ENCODE measurements at places on chromosomes 1 and 21.

GRCh38 chr1:196732526-196732925, 42.1 kb upstream of the CFHR3 start:
- no peaks in the 10 kb centered on the region for H3K27me3 ChIP-seq
- no peak overlapping the region for H3K4me3 ChIP-seq
- no peak for DNase-seq
- peaks cover 4% of the 10 kb centered on the region for H3K36me3 ChIP-seq

GRCh38 chr1:61568460-61569302, 156.3 kb downstream of the TM2D1 start:
- no peak overlapping the region for H3K27ac ChIP-seq
- peaks cover 18% of the 10 kb centered on the region for H3K27me3 ChIP-seq
- no peaks in the 10 kb centered on the region for H3K4me1 ChIP-seq
- no peak for DNase-seq
- H3K4me3 ChIP-seq = no peak overlapping the region
- H3K36me3 ChIP-seq = no peaks in the 10 kb centered on the region

GRCh38 chr21:15400905-15401304, 328.9 kb upstream of the USP25 start:
- no peak for DNase-seq
- no peak overlapping the region for H3K27ac ChIP-seq
- no peaks in the 10 kb centered on the region for H3K36me3 ChIP-seq
- no peaks in the 10 kb centered on the region for H3K27me3 ChIP-seq
- H3K4me3 ChIP-seq = no peak overlapping the region
- H3K4me1 ChIP-seq = no peaks in the 10 kb centered on the region

DNA sequence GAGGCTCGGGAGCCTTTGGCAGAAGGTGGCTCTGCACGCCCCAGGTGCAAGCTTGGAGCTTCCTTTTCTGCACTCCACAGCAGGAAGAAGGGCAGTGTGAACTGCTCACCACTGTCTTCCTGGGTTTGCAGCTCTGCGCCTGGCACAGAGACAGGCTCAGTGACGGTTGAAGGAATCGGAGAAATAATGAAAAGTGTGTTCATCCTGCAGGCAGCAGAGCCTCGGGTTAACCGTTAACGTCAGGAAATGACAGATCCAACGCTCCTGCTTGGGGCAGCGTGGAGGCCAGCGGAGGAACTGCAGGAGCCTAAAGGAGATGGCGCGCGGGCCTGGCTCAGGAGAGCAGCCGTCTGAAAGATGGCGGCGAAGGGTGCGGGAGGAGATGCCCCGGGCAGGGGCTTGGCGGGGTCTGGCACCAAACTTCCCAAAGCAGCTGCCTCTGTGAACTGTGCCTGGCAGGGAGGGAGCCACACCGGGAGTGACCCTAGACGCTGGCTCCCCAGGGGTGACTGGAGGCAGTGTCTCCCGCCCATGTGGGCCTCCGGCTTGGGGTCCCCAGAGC, 10.9 kb upstream of the SAMD11 start:
- no peak overlapping the region for H3K4me3 ChIP-seq
- peaks cover 13% of the 10 kb centered on the region for H3K4me1 ChIP-seq
- H3K36me3 ChIP-seq = peaks cover 1% of the 10 kb centered on the region
- DNase-seq = no peak
- H3K27ac ChIP-seq = no peak overlapping the region

DNA sequence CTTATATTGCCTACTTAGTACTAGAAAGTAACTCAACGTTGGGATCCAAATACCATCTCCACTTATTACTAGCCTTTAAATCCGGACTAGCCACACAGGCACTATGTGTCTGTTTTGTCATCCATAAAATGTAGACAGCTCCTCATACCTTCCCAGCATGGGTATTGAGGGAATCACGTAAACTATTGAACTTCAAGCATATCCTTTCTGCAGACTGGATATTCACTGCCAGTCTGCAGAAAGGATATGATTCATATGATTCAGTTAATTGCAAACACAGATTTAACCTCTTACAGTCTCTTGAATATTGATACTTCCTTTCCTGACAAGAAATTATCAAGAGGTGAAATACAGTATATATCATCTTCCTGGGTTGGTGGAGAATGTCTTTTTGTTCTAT, 186.0 kb downstream of the LEPR start:
- H3K4me1 ChIP-seq = no peaks in the 10 kb centered on the region
- no peak for DNase-seq
- no peaks in the 10 kb centered on the region for H3K27me3 ChIP-seq
- no peak overlapping the region for H3K4me3 ChIP-seq
- no peak overlapping the region for H3K27ac ChIP-seq
- H3K36me3 ChIP-seq = no peaks in the 10 kb centered on the region

DNA sequence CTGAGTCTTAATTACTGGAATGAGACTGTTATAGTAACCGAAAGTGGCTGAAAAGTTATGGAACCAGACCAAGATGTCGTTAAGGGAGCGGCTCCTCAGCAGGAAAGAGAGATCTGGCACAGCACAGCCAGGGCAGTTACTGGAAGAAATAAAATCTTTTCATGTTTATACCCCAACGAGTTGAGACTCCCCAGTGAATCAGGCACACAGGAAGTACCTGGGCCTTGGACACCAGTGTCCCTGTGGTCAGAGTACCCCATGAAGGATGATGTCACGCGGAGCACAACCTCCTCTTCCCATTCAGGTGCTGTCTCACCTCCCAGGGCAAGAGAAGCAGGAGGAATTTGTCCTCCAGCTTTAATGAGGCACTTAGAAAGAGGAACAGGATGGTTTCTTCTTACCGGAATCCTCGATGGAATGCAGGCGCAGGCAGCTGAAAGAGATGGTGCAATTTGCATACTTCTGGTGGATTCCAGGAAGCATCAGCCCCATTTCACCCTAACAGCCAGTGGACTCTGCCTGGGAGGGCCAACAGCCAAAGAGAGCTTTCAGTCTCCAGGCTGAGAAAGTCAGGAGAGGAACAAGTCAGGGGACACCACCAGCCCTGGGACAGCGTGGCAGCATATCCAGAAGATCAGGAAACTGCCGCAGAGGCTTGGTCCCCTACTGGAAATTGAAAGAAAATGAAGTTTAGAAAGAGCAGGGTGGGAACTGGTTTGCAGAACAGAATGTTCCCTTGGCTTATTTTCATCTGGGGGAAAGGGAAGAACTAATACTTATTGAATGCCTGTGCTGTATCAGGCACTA, 35.9 kb upstream of the CTTNBP2NL start:
- no peaks in the 10 kb centered on the region for H3K4me1 ChIP-seq
- H3K27me3 ChIP-seq = peaks cover 69% of the 10 kb centered on the region
- no peaks in the 10 kb centered on the region for H3K36me3 ChIP-seq
- H3K27ac ChIP-seq = no peak overlapping the region

DNA sequence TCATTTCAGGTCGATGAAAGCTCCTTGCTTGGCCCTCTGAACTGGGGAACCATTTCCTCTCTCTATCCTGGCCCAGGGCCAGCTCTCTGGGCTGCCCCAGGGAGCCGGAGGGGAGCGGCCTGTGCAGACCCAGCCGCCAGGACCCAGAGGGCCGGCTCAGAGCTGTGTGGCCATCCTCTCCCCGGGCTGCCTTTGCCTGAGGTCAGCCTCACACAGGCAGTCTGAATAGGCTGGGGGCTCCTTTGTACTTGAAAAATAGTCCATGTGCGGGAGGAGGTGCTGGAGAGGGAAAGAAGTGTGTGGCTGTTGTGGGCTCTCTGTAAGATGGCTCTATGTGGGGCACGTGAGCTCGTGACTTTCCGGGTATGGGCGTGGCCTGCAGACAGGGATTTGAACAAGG, 275.1 kb upstream of the VAMP3 start:
- H3K4me3 ChIP-seq = no peak overlapping the region

GRCh38 chr1:30317921-30318320, 405.5 kb downstream of the MATN1 start:
- H3K27ac ChIP-seq = no peak overlapping the region
- H3K4me3 ChIP-seq = no peak overlapping the region
- peaks cover 73% of the 10 kb centered on the region for H3K27me3 ChIP-seq
- no peaks in the 10 kb centered on the region for H3K36me3 ChIP-seq
- DNase-seq = no peak

DNA sequence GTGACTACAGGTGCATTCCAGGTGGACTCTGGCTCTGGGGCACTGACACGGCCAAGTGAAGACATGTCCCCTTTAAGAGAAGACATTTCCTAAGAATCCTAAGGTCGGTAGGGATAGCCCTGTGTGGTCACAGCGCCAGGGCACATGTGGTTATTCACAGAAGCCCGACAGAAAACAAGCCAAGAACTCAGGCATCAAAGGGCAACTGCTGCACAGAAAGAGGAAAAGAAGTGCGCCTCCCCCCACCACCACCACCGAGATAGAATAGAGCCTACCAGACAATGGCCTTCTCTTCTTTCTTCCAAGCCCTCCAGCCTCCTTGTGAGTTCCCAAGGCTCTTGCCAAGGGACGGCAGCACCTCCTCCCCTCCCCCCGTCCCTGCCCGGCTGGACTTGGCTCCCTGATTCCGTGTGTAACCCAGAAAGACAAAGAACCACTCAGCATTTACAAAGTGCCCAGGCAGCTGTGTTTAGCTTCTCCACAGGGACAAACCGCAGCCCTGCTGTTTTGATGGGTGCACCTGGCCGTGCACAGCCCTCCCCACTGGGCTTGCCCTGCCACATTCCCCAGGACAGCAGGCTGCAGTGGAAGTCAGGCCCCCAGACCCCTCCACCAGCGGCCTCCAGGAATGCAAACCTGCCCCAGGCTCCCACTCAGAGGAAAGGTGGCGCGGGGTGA, 30.2 kb downstream of the TMPRSS2 start:
- H3K36me3 ChIP-seq = no peaks in the 10 kb centered on the region
- no peak overlapping the region for H3K4me3 ChIP-seq
- H3K4me1 ChIP-seq = peaks cover 6% of the 10 kb centered on the region
- no peak overlapping the region for H3K27ac ChIP-seq
- peaks cover 50% of the 10 kb centered on the region for H3K27me3 ChIP-seq

DNA sequence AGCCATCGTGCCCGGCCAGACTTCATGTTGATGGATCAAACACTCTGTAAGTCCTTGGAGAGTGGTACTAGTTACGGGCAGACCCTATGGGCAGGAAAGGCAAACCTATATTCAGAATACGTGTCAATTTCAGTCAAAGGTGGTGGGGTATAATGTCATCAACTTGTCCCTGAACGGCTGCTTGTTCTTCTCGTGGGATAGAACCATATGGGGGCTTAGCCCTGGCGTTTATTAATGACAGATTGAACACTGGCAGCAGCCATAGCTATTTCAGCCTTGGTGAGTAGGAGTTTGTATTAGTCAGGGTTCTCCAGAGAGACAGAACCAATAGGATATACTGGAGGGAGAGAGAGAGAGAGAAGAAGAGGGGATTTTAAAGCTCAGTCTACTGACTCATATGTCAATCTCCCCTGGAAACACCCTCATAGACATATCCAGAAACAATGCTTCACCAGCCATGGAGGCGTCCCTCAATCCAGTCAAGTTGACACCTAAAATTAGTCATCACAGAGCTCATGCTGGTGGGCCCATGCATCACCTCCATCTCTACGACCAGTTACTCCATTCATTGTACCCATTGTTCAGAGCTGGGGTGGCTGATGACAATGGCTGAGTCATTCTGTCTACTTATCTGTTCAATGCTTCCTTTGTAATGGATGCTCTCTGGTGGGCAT, 16.1 kb upstream of the AQP10 start:
- no peak overlapping the region for H3K4me3 ChIP-seq
- H3K4me1 ChIP-seq = peaks cover 4% of the 10 kb centered on the region
- H3K27me3 ChIP-seq = no peaks in the 10 kb centered on the region
- H3K36me3 ChIP-seq = no peaks in the 10 kb centered on the region
- no peak for DNase-seq
- H3K27ac ChIP-seq = no peak overlapping the region

DNA sequence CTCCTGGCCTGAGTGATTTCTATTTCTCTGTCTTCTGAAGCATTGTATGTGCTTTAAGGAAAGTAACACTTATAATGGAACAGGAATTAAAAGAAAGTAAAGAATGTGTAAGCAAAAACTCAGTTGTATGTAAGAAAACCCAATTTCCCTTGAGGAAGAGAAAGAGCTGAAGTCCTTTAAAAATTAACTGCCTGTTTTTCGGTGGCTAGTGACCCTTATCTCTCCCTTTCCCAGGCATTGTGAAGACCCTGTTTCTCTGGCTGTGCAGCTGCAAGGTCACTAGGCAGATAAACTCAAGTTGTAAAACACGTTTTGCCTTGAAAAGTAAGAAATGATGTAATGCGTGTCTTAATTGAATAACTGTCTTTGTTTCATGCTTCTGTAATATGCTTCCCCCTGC, 8.5 kb downstream of the MYOM3 start:
- H3K4me1 ChIP-seq = no peaks in the 10 kb centered on the region
- no peaks in the 10 kb centered on the region for H3K27me3 ChIP-seq
- H3K4me3 ChIP-seq = no peak overlapping the region
- H3K36me3 ChIP-seq = no peaks in the 10 kb centered on the region

DNA sequence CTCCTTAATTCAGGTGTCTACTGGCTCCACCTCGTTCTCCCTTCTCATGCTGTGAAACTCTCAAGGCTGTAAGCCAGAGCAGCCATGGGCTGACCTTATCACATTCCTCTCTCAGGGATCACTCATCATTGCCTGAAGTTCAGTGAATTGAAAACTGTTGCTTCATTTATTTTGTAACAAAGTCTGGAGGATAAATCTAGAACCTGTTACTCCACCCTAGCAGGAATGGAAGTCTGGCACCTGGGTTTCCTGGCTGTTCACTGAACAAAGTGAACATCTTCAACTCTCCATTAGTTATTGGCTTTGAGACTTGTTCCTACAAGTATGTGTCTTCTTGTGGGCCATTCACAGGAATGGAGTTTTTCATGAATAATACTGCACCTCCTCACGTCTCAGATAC, 584.1 kb downstream of the PTPRU start:
- H3K36me3 ChIP-seq = no peaks in the 10 kb centered on the region
- H3K27ac ChIP-seq = no peak overlapping the region
- no peak overlapping the region for H3K4me3 ChIP-seq
- peaks cover 41% of the 10 kb centered on the region for H3K27me3 ChIP-seq
- H3K4me1 ChIP-seq = no peaks in the 10 kb centered on the region

DNA sequence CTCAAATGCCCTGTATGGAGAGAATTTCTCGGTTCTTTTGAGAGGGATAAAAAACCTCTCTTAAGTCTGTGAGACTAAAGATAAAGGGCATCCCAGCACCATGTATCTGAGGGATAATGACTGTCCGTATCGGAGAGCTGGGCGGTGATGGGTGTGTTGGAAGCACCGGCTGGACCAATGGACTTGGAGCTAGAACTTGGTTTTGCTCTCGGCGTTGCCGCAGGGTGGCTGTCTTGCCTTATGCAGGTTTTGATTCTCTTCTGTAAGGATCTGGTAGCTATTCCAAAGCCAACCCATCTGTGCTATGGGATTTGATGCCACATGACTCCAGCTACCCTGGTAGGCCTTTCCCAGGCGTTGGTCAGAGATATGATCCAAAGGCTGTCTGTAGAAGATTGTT, 348.8 kb downstream of the KIF26B start:
- H3K27ac ChIP-seq = no peak overlapping the region
- H3K27me3 ChIP-seq = peaks cover 9% of the 10 kb centered on the region
- no peak for DNase-seq
